Stimulated activated CD4-positive, alpha-beta T cell treated with anti-CD3 and anti-CD28 coated beads, Interleukin-15, amount 100 ng/mL, for 1 hour (primary cell): ENCODE measurements at places on chromosomes 1 and 21.
A peak's percentile ranks its signal among the peaks of the same experiment; 100 is the strongest.

DNA sequence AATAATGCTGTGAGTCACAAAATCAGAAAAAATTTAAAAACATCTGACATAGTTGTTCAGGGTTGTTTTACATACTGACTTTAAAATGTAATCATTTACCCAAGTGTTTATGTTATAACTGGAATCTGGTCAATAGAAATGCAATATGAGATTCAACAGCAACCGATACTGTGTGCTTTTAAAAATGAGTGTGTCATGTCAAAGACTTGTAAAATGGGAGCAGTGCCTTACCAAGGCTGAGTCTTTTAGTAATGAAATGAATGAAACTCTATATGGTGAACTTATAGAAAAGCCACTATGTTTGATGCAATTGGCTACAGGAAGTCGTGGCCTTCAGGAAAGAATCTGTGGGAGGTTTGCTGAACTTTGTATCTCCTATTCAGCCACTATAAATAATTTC is 570.2 kb downstream of the DPYD start:
- DNase-seq: no peak

DNA sequence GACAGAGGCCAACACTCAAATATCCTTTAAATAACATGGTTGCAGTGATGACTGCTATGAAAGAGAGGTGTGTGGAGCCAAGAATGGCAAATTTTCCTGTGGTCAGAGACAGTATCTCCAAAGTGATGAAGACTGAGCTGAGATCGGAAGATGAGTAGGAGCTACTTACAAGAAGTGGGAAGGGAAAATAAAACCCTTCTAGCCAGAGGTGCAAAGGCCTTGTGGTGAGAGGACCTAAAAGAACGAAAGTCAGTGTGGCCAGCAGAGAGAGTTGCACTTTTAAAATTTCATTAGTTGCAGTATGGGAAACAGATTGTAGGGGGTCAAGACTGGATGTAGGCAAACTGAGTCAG is 17.8 kb downstream of the SLAMF7 start:
- DNase-seq: no peak

GRCh38 chr21:41778930-41779600 is 12.2 kb upstream of the RIPK4 start:
- no peak for DNase-seq

- no peak for DNase-seq
Measured at GRCh38 chr1:9770298-9770697, 53.5 kb downstream of the CLSTN1 start.

DNA sequence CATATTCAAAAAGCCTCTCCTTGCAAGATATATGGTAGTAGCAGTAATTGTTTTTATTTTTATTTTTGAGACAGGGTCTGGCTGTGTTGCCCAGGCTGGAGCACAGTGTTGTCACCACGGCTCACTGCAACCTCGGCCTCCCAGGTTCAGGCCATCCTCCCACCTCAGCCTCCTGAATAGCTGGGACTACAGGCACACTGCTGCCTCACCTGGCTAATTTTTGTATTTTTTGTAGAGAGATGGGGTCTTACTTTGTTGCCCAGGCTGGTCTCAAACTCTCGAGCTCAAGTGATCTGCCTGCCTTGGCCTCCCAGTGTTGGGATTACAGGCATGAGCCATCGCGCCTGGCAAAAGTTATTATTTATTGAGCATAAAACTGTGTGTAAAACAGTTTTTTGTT is 38.4 kb downstream of the SLC66A1 start:
- no peak for DNase-seq

GRCh38 chr1:18807334-18808063 is 52.0 kb downstream of the TAS1R2 start:
- no peak for DNase-seq

DNA sequence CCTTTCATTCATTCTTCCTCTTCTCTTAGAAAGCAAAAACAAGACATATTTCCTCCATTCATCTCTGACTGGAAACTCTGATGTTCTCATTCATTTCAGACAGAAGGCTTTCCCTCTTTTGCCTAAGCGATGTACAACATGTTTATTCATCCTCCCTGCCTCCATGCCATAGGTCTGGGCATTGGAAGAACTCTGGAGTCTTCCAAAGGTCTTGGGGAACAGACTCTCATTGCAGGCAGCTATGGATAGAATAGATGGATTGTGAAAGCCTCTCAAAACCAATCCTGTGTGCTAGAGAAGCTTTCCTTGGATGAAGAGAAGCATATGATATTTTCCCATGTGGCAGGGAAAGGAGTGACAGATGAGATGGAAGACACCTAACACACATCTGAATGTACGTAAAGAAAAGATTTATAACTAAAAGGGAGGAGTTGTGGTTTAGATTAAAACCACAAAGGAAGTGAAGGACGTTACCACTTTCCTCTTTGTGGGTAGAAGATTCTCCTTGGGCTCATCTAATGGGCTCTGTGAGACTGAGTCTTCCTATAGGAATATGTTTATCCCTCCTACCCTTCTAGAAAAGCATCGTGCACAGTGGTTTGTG is 38.7 kb downstream of the BCL9 start:
- DNase-seq: no peak

- no peak for DNase-seq
Measured at GRCh38 chr1:117646007-117646811, 40.4 kb downstream of the TENT5C start.

- DNase-seq: no peak
Measured at GRCh38 chr1:200438911-200439310, 29.1 kb upstream of the ZNF281 start.

- DNase-seq: peak; percentile 49
Measured at GRCh38 chr1:156860113-156860627, 495 bp upstream of the NTRK1 start.

DNA sequence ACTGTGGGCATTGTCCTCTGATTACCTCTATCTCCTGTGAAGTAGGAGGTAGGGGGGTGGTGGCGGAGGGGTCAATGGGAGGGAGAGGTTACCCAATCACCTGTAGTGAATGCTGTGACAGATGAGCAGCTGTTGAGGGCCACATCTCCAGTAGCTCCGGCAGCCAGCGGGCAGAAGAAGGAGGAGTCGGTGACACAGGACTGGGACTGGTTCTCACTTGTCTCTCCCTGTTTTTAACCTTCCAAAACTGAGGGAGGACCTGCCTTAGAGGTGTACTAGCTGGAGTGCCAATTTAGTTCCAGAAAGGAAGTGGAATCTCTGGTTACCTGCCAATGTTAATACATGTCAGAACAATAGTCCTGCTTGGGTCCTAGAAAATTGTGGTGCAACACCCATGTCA is 56.2 kb upstream of the ENAH start:
- DNase-seq: no peak

- DNase-seq: no peak
Measured at GRCh38 chr1:24288479-24288878, 30.7 kb upstream of the GRHL3 start.

- no peak for DNase-seq
Measured at GRCh38 chr1:206518206-206518605, 10.9 kb downstream of the RASSF5 start.

- no peak for DNase-seq
Measured at GRCh38 chr1:246969621-246970020, 37.9 kb upstream of the AHCTF1 start.

GRCh38 chr1:51236531-51237350 is 668 bp downstream of the RNF11 start:
- peak; percentile 5 for DNase-seq

DNA sequence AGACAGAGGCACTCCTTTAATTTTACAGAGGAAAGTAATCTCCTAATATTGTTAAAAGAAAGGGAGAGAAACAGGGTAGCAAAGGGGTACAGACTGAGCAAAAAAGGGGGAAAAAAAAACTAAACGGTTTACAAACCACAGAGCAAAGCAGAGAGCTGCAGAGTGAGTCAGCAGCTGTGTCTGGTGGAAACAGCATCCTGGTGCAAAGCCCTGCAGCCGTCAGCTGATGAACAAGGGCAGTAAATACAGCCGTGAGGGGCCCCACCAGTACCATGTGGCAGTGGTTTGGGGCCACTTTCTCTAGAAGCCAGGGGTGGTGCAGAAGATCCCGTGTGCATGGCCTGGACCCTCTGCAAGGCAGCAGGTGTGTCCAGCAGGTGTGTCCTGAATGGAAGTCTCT is 111.3 kb downstream of the ERG start:
- DNase-seq: no peak

GRCh38 chr1:82227306-82228095 is 426.8 kb downstream of the ADGRL2 start:
- no peak for DNase-seq

DNA sequence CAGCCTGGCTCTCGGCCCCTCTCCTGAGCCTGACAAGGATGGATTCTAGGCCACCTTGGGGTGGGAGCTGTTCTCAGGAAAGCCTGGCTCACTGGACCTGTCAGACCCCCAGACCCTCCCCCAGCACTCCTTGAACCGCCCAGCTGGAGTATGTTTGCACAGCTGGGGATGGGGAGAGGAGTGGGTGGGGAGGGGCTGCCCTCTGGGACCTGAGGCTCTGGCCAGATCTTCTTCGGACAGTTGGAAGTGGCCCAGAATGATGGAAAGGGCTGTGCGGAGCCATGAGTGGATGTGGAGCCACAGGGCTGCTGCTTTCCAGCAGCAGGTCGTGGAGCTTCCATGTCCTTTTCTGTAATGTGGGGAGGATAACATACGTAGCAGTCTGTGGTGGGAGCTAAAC is 43.0 kb upstream of the TRABD2B start:
- DNase-seq: no peak
